ENCODE measurements at places on chromosomes 5 and 9.

DNA sequence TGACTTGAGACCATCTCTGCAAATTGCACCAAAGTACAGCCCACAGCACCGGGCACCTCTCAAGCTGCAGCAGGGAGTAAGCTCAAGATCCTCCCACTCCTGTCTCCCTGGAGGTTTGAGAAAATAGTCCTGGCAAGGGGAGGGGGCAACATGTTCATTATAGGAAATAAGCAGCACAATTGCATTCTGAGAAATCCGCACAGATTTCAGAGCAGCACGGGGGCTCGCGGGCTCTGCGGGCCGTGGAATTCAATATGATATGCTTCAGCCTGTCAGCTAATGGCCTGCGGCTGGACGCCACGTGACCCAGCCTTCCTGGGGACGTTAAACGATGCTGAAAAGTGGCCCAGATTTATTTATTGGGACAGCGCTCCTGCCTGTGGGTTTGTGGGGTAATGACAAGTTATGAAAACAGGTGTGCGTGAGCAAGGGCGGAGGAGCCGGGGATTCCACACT, 156.4 kb downstream of the DAB2IP start:
- DNase-seq, result no peak

DNA sequence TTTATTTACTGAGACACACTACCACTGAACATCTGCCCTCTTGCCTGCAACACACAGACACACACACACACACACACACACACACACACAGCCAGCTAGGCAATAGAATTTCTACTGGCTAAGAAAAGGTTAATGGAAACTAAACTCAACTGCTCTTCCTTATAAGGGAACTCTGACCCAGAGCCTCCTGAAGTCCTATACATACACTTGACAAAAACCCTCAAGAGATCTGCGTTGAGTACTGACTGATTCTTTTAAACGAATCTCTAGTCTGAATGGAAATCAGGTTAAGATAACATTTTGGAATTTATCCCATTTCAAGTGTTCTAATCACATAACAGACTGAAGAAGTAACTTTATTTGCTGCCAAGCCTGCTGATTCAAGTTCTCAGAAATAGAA, 25.9 kb upstream of the TRPM3 start:
- no peak for DNase-seq

GRCh38 chr5:108617467-108618435, 129.9 kb upstream of the FER start:
- no peak for DNase-seq

- DNase-seq, result no peak
Measured at GRCh38 chr5:488241-488640, 36.0 kb downstream of the SLC9A3 start.

DNA sequence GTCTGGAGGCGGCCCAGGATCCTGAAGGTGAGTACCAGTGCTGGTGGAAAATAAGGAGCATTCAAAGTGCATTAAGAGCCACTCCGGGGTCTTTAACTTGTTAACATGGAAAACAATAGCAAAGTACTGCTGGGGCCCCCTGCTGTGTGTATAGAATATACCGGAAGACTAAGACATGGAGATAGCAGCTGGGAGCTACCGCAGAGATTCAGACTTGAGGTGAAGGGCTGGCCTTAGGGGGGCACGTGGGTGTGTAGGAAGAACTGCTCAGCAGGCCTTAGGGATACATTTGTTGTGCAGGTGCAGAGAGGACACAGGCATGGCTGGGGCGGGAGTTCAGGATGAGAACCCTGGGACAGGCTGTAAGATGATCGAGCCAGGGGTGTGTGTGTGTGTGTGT, 1.2 kb upstream of the DMRT1 start:
- DNase-seq, result no peak

- no peak for DNase-seq
Measured at GRCh38 chr5:1405539-1406530, 39.4 kb downstream of the SLC6A3 start.

DNA sequence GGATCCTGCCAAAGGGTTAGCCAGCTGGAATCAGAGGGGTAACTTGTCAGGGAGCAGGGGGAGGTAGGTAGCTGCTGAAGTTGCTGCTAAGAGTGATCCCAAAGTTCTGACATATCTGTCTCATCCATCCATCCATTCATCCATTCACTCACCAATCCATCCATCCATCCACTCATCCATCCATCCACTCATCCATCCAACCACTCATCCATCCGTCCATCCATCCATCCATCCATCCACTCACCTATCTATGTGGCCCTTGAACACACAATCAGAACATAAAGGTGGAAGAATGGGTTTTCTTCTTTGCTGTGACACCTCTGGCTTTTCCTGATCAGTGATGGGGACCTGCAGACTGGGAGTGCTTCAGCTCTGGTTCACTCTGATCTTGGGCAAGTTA, 3.0 kb upstream of the C5orf52 start:
- DNase-seq, result no peak

DNA sequence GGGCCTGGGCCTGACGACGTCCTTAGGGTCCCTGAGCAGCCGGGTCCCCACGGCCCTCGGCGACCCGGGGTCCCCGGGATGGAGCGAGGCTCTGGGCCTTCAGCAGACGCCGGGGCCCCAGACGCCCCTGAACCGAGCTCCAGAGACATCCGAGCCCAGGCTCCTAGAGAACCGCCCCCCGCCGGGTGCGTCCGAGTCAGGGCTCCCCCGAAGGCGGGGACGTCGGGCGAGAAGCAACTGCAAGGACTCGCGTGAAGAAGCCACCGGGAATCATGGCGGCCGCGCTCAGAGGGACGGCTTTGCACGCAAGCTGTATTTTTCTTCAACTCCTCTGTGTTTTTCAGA, 25.5 kb downstream of the IRX4 start:
- no peak for DNase-seq

DNA sequence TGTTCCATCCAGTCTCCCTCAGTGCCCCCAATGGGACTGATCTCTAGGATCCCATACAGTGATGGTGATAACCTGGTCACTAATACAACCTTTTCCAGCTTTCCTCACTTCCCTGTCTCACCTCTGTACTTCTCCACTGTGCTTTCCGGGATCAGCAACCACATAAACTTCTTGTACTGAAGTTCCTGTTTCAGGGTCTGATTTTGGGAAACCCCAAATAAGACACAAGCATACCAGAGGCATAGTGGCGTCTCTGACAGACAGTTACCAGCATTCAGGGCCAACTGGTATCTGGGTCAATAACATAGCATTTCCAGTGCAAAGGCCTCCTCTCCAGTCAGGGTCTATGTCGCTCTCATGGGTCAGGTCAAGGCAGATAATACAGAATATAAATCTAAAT, 64.3 kb downstream of the GLDC start:
- DNase-seq, result no peak

DNA sequence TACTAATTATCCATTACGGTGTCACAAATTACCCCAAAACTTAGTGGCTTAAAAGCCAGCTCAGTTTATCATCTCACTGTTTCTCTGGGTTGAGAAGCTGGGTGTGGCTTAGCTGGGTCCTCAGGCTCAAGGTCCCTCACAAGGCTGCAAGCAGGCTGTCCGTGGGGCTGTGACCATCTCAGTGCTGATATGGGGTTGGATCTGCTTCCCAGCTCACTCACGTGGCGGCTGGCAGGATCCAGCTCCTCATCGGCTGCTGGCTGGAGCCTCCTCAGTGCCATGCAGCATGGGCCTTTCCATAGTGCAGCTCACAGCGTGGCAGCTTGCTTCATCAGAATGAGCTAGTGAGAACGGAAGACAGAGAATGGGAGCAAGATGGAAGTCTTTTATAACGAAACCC, 128.5 kb upstream of the CPEB4 start:
- DNase-seq, result no peak

DNA sequence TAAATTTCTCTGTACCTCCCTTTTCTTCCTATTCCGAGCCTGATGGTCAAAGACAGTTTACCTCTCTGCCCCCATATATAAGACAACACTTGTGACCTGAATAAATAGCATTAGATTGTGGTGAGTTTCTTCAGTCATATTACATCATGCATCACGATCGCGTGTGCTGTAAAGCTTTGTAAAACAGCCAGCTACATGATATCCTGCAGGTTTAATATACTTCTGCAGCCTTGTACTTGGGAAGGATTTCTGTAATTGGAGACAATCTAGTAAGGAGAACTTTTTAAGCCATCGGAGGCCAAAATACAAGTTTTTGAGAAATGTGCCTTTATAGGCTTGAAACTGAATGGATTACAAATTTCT, 711.8 kb upstream of the WWC1 start:
- no peak for DNase-seq

- DNase-seq, result peak; percentile 67
Measured at GRCh38 chr5:69492391-69492922, at the start of gene OCLN. Gene OCLN, plus strand, starts transcription at chr5:69492790. Its CDS starts 11,455 bp downstream, at chr5:69504245.

DNA sequence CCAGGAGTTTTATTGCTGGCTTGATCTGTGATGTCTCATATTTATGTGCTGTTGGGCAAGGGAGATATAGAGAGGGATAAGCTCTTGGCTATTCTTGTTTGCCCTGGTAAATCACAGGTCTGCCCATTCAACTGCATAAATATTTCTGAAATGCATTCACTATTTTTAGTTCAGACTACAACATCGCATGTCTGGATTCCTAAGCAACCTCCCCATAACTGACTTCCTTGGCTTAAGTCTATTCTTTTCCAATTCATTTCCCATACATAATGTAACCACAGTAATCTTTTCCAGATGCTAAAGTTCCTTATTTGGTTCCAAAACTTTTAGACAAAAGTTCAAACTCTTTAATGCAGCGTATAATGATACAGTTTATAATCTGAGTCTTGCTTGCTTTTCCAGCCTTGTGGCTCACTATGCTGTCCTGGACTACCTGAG, 321.4 kb upstream of the ACTBL2 start:
- DNase-seq, result peak; percentile 77

GRCh38 chr9:136133191-136133958, 14.7 kb upstream of the TMEM250 start:
- no peak for DNase-seq

DNA sequence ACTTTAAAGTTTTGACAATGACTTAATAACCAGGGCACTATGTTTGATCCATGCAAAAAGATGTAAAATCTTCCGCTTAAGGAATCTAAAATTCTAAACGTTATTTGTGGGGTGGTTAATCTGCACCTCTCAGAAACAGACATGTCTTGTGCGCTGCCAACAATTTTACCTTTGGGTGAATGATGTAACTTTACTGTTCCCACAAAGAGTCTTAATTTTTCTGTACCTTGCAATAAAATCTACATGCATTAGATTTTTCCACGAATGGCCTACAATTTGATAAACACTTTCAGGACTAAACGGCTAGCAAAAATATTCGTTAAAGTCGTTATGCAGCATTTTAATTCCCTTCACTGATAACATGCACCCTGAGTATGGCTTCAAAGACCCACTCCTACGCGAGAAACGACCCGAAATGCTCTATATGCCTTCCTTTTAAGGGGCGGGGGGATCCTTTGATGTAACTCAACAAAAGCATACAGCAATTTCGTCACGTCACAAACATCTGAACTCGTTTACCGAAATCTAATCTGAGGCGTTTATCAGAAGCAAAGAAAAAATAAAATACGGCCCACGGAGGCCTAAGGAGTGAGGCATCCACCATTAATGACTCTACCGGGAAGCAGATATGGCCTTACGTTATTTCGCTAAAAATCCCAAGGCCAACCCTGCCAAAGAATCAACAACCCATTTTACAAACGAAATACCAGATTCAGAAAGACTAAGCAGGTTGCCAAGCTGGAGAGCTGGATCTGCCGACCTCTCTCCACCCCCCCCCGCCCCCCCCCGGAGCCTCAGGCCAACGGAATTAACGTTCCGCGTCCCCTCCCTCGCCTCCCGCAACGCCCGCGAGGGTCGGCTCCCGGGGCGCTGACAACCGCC, 621 bp downstream of the AK6 start:
- peak; percentile 56 for DNase-seq

DNA sequence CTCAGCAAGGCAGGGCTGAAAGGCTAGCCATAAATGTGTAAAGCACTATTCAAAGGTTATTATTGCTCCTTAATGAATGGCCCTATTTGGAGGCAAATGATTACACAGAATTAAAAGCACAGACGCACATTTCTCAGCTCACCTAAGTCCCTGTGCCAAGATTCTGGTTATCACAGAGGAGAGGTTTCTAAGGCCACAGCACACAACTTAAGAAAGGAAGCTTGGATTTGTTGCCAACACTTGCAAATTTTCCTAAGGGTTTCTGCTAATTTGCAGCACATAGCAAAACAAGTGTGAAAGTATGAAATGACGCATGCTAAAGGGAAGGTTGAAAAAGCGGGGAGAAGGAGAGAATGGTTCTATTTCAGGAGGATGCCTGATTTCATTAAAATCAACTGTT, 834.1 kb upstream of the C9orf72 start:
- DNase-seq, result no peak

DNA sequence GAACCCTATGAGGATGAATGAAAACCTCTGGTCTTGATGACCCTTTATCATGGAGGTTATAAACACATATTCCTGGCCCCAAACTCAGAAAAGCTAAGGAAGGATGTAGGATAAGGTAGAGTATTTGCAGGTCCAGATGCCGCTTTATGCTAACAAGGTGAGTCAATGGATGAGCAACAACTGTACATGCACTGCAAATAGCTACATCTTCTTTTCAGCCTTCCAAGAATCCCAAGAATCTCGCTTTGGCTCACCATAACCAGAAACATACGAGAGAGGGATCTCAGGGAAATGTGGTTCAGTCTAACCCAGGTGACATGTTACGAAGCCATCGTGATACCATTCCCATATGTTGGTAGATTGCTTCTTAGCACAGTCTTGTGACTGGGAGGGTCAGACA, 152.3 kb upstream of the ANKH start:
- DNase-seq, result no peak

DNA sequence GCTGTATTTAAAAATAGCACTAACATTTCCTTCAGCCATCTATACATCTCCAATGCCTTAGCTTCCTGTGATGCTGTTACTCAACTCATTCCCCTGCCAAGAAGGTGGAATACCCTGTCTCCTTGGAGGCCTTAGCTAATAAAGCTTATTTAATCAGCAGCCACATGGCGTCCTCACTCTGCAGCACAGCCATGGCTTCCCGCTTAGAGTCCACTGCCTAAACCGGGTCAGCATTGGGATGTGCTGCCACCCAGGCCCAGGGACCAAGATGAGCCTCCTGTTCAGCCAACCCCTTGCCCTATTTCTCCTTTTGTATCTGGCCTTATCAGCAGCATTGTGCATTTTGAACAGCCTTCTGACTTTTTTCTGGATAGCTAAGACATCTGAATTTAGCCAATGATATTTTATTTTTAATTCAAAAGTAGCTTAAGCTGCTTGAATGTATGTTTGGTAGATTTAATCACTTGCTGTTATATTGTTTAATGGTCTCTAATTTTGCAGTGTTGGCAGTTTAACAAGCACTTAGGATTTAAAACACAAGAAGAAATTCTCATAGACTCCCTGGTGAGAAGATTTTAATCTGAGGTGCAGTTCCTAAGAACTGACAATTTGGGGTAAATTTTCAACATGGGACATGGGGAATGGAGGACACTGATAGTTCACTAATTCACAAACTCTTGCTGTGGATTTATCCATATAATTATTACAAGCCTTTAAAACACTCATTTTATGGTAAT, 113.0 kb downstream of the RPS23 start:
- peak; percentile 43 for DNase-seq

GRCh38 chr5:172583931-172584511, 57.0 kb upstream of the NEURL1B start:
- DNase-seq, result no peak
